Bronchial epithelial cell (primary cell): ENCODE measurements at places on chromosomes 3 and 15.

GRCh38 chr3:104941785-104942184 is 424.9 kb upstream of the ALCAM start:
- DNase-seq: no peak

- no peak for DNase-seq
Measured at GRCh38 chr15:26038693-26039092, 175.6 kb upstream of the ATP10A start.

DNA sequence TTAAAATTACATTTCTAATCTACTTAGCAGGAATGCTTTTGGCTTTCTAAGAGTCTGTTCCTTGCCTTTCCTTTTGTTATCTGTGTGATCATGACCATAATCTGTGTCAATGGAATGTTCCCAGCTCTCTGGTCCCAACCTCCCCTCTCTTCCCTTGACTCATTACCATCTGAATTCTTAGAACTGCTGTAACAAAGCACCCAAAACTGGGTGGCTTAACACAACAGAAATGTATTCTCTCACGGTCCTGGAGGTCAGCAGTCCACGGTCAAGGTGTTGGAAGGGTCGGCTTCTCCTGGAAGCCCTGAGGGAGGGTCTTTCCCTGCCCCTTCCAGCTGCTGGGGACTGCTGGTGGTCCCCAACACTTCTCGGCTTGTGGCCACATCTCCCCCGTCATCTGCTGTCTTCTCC is 81.1 kb downstream of the LRRK1 start:
- no peak for DNase-seq

DNA sequence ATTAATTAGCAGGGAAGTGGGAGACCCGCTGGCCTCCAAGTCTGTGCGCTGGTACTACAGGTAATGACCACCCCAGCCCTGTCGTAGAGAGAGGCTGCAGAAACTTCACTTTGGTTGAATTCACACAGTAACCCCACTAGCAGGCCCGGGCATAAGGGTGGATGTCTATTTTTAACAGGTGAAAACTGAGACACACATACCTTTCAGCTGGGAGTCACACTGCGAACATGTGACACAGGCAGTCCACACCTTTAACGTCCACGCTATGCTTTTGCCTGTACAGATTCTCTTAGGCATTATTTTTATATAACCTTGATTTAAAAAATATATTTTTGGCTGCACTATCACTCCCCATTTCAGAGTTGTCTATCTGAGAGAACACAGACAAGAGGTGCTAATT is 3.9 kb downstream of the LRRK1 start:
- DNase-seq: no peak

GRCh38 chr15:92811148-92811913 is 88.8 kb upstream of the CHD2 start:
- peak; percentile 89 for DNase-seq

- no peak for DNase-seq
Measured at GRCh38 chr3:194212845-194213331, 76.9 kb downstream of the HES1 start.

DNA sequence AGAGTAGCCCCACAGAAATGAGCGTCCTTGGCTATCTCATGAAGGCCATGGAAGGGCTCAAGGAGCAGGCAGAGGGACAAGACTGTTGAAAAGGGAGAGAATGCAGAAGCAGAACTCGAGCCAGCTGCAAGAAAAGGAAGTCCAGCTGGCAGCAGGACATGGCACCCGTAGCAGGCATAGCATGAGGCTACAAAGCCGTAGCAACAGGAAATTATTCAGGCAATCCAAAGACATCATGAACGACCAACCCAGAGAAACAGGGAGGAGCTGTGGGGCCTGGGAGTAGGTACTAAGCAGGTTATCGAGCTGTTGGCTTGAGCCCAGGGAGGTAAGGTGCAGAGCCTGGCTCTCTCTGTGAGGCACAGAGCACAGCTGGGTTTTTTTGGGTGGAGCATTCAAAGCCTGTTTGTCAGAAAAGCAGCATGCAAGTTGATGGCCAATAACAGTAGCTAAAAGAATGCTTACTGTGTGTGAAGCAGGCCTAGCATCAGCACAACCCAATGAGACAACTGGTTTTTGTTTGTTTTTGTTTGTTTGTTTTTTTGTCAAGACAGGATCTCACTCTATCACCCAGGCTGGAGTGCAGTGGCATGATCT is 144.0 kb upstream of the SMAD3 start:
- DNase-seq: no peak

- DNase-seq: no peak
Measured at GRCh38 chr15:60338810-60339209, 59.0 kb downstream of the ANXA2 start.

DNA sequence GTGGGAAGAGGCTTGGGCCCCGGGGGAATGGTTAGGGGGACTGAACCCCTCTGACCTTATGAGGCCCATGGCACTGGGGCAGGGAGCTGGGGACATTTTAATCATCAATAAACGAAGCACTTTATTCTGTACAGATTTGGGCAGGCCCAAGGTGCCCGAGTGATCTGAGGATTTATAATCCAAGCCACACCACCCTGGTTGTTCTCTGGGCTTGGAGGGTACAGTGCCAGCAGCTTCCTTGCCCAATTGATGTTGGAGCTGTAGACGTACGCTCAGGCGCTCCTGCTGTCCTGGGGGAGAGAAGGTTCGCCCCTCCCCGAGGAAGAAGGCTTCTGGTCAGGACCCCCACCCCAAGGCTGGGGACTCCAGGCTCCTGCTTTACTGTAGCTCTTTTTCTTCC is 12.5 kb downstream of the ZBTB47 start:
- DNase-seq: no peak
